LNCaP clone FGC (cell line): ENCODE measurements at places on chromosomes 6 and 20.

- no peak for DNase-seq
These were observed 123.7 kb downstream of the CCDC170 start for GRCh38 chr6:151617539-151617938.

DNA sequence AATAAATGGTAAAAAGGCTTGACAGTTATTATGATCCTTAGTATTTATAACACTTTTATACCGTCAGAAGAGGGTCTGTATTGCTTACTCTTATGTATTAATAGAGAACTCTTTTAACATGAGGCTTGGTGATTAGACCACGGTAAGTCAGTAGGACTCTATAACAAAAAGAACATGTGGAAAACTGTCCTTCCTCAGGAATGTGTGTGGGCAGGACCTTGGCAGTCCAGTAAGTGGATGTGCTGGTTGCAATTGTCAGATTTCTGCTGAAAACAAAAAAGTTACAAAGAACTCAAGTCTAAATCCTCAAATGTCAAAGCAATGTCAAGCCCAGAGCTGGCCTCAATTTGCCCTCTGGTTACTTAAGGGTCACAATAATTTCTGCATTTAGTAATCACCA is 81.1 kb downstream of the PLCG1 start:
- DNase-seq: no peak

DNA sequence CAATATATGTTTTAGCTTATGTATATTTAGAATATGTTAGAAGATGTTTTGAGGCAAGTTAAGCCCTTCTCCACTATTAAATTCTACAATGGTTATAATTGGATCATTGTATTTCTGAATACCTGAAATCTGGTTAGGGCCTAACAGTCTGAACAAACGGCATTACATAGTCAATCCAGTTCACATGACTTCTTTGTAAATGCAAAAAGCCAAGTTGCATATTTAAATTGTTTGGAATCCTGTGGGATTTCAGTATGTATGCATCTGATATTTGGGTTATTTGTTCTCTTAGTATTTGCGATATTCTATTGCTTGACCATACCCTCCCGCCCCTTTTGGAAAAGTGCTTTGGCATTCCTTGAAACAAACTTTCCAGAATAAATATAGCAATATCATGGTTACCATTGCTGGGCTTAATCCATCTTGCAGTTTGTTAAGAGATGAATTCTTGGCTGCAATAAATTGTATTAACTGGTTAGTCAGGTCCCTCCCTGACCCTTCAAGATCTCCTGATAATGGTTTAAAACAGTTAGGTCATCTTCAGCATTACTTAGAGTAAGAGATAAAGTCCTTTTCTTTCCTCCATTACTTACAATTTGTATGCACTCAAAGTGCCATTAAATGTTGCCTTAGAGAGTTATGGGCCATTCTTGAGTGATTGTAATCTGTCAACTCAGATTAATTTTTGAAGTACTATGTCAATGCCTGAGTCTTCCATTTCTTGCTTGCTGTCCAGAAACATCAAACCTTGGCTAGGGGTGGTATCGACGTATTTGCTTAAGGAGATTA is 36.5 kb downstream of the LRRC1 start:
- no peak for DNase-seq

GRCh38 chr6:35948725-35949124 is 27.8 kb upstream of the SRPK1 start:
- no peak for DNase-seq

DNA sequence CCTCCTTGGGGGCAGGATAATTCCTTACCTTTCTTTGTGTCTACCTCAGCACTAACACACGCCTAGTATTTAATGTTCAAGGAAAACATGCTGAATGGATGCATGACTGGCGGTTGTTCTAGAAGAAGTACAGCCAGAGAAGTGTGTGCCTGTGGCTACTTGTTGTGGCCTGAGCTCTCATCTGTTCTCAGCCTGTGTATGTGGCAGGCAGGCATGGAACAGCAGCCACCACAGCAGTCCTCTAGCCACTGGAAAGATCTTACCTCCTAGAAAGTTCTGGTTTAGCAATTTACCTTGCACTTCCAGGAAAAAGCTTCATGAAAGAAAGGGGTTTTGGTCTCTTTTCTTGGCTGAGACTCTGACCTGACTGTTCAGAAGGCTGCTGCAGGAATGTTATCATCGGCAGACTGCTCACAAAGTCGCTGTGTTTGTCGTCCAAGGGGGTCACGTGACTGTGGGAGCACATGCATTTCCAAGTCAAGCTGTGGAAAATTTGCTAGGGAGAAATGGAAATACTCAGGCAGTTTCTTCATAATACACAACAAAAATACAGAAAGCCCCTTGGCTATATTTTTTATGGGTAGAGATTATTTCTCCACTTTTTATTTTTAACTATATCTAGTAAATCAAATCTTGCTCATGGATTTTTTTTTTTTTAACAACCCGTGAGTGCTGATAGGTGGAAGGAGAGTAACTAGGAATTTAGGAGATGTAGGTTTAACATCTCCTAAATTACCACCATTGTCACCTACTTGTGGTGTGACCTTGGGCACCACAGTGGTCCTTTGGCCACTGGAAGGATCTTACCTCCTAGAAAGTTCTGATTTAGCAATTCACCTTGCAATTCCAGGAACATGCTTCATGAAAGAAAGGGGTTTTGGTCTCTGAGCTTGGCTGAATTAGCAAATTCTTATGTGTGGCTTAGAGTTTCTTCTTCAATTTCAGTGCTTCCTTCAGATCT is 110.8 kb upstream of the GPR6 start:
- peak; percentile 27 for DNase-seq

GRCh38 chr20:34528921-34529297 is 12.7 kb downstream of the DYNLRB1 start:
- DNase-seq: peak; percentile 78

- no peak for DNase-seq
These were observed 13.3 kb downstream of the ETV7 start for GRCh38 chr6:36374194-36374593.

DNA sequence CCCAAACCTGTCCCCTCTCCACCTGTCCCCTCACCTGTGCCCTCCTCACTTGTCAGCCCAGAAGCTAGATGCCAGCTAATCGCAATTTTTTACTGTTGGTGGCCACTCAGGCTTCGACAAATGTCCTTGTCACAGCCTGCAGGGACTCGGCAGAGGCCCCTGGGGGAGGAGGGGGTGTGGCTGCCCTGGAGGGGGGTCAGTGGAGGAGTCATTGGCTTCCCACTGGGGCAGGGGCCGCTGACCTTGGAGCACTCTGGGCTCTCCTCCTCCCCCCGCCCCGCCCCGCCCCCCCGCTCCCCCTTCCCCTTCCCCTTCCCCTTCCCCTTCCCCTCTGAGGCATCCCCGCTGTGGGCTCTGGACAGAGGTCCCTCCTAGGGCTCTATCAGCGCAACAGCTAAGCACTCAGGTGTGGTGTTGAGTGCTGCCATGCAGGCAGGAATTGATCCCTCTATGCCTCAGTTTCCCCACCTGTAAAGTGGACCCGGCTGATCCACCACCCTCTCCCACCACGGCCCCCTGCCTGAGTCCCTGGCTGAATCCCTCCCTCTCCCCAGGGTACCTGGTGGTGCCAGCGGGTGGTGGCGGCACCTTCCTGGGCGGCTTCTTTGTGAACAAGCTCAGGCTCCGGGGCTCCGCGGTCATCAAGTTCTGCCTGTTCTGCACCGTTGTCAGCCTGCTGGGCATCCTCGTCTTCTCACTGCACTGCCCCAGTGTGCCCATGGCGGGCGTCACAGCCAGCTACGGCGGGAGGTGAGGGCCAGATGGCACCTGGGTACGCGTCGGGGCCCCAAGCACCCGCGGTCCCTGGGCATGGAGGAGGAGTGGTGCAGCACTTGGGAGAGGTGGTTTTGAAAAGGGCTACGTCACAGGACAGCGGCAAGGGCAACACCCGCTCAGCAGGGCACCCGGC is 23.8 kb downstream of the SLCO4A1 start:
- DNase-seq: no peak

DNA sequence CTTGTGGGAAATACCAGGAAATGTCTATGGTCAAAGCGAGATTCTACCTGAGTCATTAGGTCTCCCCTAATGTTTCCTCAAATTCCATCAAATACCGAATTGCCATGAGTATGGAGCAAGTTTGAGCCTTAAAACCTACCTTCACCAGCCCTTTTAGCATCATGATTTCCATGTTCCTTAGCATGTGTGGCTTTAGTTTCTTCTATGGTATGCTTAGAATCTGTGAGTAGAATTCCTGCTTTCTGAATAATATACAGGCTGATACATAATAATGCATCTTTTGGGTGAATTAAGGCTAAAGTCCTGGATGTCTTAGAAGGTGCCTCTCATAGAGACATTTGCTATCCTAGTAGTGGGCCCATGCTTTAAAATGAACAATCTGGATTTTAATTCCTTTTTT is 32.0 kb downstream of the TSPYL4 start:
- no peak for DNase-seq

DNA sequence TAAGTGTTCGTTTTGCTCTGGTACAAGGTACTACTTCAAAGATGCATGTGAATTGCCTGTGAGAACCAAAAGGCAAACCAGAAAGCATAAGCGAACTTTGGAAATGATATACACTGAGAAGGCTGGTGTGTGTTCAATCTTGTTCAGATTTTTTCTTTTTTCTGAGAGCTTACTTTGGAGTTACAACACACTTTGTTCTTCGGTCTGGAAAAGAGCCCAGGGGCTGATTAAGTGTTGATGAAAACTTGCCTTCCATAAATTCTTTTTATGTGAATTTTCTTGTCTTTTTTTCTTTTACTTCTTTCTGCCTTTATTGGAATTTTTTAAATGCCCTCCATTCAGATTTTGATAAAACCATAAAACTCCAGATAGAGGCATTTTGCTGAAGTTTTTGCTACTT is 395.1 kb upstream of the SASH1 start:
- DNase-seq: no peak
